Type B pancreatic cell (in vitro differentiated cells): ENCODE measurements at places on chromosomes 3 and 15. TPM values are rescaled to one million over a fixed set of nuclear protein-coding genes. Genes with fewer than 3 reads are reported as not detected.
A peak's percentile ranks its signal among the peaks of the same experiment; 100 is the strongest.

Gene IQSEC1
- 28.5 and 33.1 TPM in 2 replicates for total RNA-seq

Gene ARGFX
- total RNA-seq, result not detected in 2 replicates

Gene POU1F1
- total RNA-seq, result not detected in 2 replicates

Gene COX17
- 28.3 and 32.0 TPM in 2 replicates for total RNA-seq

Gene NR1I2
- 0.65 and 1.4 TPM in 2 replicates for total RNA-seq

Gene C3orf38
- 27.2 and 31.1 TPM in 2 replicates for total RNA-seq

GRCh38 chr15:32679298-32679690 is 37.8 kb downstream of the SCG5 start:
- no peak overlapping the region for H3K27ac ChIP-seq
- H3K4me3 ChIP-seq, result no peak overlapping the region
- H3K4me1 ChIP-seq, result peaks cover 11% of the 10 kb centered on the region
- H3K36me3 ChIP-seq, result no peaks in the 10 kb centered on the region
- no peak for DNase-seq

DNA sequence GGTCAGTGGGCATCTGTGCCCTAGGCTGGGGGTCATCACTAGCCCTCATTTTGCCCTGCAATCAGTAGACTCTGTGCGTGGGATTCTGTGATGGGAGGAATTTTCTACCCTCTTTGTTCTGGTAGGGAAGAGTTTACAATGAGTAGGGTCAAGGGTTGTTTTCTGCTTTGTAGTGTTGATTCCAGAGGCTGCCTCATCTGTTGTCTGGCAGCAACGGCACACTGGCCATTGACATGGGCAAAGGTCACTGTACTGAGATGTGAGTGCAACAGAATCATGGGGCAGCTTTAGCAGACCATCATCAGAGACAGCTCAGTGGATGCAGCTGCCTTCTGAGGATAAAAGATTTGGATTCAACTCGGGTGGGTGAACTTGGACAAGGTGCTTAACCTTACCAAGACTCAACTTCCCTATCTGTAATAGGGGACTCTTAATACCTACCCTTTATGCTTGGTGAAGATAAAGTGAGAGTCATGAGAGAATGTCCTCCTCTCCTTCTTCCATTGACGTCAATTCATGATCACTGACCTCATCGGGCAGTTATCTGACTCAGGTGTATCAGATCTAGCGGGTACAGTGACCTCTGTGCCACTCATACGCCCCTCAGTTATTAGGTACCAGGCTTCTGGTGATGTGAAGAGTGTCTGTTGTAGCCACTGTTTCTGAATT is 127.5 kb downstream of the RPLP1 start:
- H3K36me3 ChIP-seq, result no peaks in the 10 kb centered on the region
- H3K4me1 ChIP-seq, result peaks cover 19% of the 10 kb centered on the region
- H3K4me3 ChIP-seq, result no peak overlapping the region
- no peak overlapping the region for H3K27ac ChIP-seq
- no peak for DNase-seq
- H3K27me3 ChIP-seq, result peaks cover 25% of the 10 kb centered on the region

GRCh38 chr15:67146234-67146633 is 80.8 kb downstream of the SMAD3 start:
- peaks cover 81% of the 10 kb centered on the region for H3K4me1 ChIP-seq
- DNase-seq, result no peak
- peak overlapping the region; percentile 69 for H3K4me3 ChIP-seq

- no peaks in the 10 kb centered on the region for H3K27me3 ChIP-seq
- no peak for DNase-seq
- no peaks in the 10 kb centered on the region for H3K36me3 ChIP-seq
- H3K4me3 ChIP-seq, result no peak overlapping the region
Observed at GRCh38 chr3:85535517-85535916, 576.7 kb downstream of the CADM2 start.

GRCh38 chr3:105786241-105786640 is 82.6 kb downstream of the CBLB start:
- no peak overlapping the region for H3K4me3 ChIP-seq
- H3K27me3 ChIP-seq, result no peaks in the 10 kb centered on the region

DNA sequence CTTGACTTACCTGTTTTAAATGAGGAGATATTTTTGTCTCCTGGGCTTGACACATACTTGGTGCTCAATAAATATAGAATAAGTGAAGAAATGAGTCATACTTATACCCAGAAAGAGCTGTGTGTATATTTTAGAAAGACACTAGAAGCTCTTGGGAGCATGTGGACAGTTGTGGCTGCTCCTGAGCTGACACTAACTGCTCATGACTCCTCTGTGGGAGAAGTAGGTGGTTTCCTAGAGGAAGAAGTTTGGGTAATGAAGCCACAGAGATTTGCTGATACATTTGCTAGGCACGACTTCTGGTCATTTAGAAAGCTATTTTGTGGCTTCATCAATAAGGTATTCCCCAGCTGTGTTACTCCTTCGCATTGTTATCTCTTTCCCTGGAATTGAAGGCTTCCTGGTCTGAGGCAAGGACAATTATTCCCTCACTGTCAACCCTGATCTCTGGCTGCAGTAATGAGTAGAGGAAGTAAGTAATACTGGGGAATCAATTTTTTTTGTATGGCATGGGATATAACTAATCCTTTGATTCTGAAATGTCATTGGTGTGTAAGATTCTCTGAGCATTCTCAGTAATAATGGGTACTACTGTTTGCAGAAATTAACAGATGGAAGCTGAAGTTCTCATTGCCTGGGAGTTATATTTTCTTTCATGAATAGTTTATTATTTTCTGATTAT is 79.6 kb upstream of the DCBLD2 start:
- H3K4me3 ChIP-seq, result no peak overlapping the region
- H3K36me3 ChIP-seq, result no peaks in the 10 kb centered on the region
- no peak for DNase-seq

- H3K36me3 ChIP-seq, result peaks cover 10% of the 10 kb centered on the region
- H3K4me1 ChIP-seq, result peaks cover 18% of the 10 kb centered on the region
- no peaks in the 10 kb centered on the region for H3K27me3 ChIP-seq
Observed at GRCh38 chr3:105518806-105519418, 152.2 kb downstream of the ALCAM start.

GRCh38 chr3:151282921-151283320 is 4.6 kb upstream of the P2RY14 start:
- H3K27me3 ChIP-seq, result no peaks in the 10 kb centered on the region
- H3K4me1 ChIP-seq, result peaks cover 24% of the 10 kb centered on the region
- no peak overlapping the region for H3K4me3 ChIP-seq
- no peak overlapping the region for H3K27ac ChIP-seq
- H3K36me3 ChIP-seq, result no peaks in the 10 kb centered on the region

GRCh38 chr3:8387571-8387970 is 114.1 kb upstream of the LMCD1 start:
- H3K36me3 ChIP-seq, result no peaks in the 10 kb centered on the region
- H3K27me3 ChIP-seq, result peaks cover 2% of the 10 kb centered on the region
- no peak for DNase-seq
- H3K4me1 ChIP-seq, result peaks cover 5% of the 10 kb centered on the region
- H3K27ac ChIP-seq, result no peak overlapping the region
- H3K4me3 ChIP-seq, result no peak overlapping the region

DNA sequence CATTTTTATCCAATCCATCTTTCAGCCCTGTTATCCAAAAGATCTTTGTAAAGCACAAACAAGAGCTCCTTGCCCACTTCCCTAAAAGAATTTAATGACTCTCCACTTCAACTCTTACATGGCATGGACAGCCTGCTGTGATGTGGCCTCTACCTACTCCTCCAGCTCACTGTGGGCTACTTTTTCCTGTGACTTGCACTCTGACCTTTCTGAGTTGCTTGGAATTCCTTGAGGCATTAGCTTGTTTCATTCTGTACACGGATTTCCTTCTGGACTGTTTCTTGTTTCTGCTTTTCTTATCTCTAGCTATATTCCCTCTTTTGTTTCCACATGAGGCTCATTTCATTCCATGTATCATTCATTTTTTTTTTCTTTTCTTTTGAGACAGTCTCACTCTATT is 15.2 kb downstream of the QTRT2 start:
- H3K27me3 ChIP-seq, result no peaks in the 10 kb centered on the region
- no peak for DNase-seq
- H3K27ac ChIP-seq, result peak overlapping the region; percentile 24
- peak overlapping the region; percentile 35 for H3K4me3 ChIP-seq

- peaks cover 23% of the 10 kb centered on the region for H3K4me1 ChIP-seq
- H3K27ac ChIP-seq, result no peak overlapping the region
- no peaks in the 10 kb centered on the region for H3K36me3 ChIP-seq
- DNase-seq, result no peak
- no peaks in the 10 kb centered on the region for H3K27me3 ChIP-seq
Observed at GRCh38 chr3:129535075-129535474, 6.6 kb downstream of the RHO start.

DNA sequence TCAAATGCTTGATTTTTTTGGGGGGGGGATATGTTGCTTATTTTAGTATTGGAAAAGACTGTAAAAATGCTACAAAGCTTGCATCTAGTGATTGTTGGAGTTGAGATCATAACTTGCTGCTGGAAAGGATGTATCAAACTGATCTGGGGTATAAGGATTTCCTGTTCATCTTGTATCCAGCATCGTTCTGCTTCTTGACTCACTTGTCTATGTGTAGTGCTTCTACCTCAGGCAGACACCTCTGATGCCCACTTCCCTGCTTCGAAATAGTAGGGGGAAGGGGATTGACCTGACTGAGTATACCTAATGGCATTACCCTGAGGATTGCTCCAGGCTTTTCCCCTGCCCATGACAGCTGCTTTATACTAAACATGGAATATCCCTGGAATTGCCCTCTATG is 42.7 kb downstream of the STT3B start:
- DNase-seq, result no peak
- H3K27ac ChIP-seq, result no peak overlapping the region
- H3K4me1 ChIP-seq, result peaks cover 14% of the 10 kb centered on the region
- H3K27me3 ChIP-seq, result no peaks in the 10 kb centered on the region
- H3K36me3 ChIP-seq, result peaks cover 36% of the 10 kb centered on the region
- no peak overlapping the region for H3K4me3 ChIP-seq

DNA sequence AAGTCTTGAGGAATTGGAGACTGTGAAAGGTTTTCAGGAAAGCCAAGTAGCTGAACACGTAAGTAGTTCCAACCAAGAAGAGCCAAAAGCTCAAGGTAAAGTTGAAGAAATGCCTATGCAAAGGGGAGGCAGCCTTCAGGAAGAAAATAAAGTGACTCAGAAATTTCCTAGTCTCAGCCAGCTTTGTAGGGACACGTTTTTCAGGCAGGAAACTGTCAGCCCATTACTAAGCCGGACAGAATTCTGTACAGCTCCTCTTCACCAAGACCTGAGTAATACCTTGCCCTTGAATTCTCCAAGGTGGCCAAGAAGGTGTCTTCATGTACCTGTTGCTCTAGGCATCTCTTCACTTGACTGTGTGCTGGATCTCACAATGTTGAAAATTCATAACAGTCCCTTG is 48.6 kb downstream of the CDAN1 start:
- H3K27me3 ChIP-seq, result no peaks in the 10 kb centered on the region
- H3K36me3 ChIP-seq, result peaks cover 5% of the 10 kb centered on the region
- H3K27ac ChIP-seq, result no peak overlapping the region

- H3K27ac ChIP-seq, result no peak overlapping the region
- H3K4me3 ChIP-seq, result no peak overlapping the region
- H3K36me3 ChIP-seq, result no peaks in the 10 kb centered on the region
- H3K27me3 ChIP-seq, result peaks cover 3% of the 10 kb centered on the region
Observed at GRCh38 chr3:31081018-31081662, 186.7 kb upstream of the GADL1 start.

GRCh38 chr3:87805670-87806069 is 253.1 kb downstream of the CGGBP1 start:
- H3K36me3 ChIP-seq, result no peaks in the 10 kb centered on the region
- no peaks in the 10 kb centered on the region for H3K4me1 ChIP-seq
- H3K27me3 ChIP-seq, result peaks cover 7% of the 10 kb centered on the region
- no peak for DNase-seq
- H3K4me3 ChIP-seq, result no peak overlapping the region
- no peak overlapping the region for H3K27ac ChIP-seq

DNA sequence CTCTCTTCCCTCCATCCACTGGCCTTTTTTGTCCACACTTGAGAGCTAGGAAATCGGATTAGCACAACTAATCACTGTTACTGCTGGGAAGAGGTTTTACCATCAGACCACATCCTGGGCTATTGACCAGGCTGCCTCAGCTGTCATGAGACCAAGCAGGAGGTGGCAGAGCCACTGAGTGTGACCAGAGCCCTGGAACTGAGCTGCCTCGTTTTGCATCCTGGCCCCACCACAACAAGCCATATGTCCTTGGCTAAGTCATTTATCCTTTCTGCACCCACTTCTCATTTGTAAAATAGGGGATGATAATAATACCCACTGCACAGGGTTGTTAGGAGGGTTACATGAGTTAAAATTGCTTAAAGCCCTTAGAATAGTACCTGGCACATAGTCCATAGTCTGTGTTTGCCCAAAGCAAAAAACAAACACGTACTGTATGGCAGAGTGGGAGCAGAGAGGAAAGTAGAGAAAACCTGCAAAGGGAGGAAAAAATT is 34.1 kb downstream of the TMEM158 start:
- H3K27me3 ChIP-seq, result peaks cover 7% of the 10 kb centered on the region
- H3K4me3 ChIP-seq, result no peak overlapping the region
- H3K4me1 ChIP-seq, result peaks cover 7% of the 10 kb centered on the region
- H3K36me3 ChIP-seq, result no peaks in the 10 kb centered on the region

DNA sequence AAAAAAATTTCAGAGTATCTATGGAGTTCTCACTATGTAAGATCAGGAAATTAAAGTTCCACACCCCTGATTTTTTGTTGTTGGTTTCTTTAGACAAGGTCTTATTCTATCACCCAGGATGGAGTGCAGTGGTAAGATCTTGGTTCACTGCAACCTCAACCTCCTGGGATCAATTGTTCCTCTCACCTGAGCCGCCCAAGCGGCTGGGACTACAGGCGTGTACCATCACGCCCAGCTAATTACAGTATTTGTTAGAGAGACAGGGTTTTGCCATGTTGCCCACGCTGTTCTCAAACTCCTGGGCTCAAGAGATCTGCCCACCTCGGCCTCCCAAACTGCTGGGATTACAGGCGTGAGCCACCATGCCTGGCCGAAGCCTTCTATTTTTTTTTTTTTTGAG is 12.4 kb downstream of the QRICH1 start:
- DNase-seq, result no peak
- peaks cover 4% of the 10 kb centered on the region for H3K36me3 ChIP-seq
- H3K4me3 ChIP-seq, result no peak overlapping the region
- no peaks in the 10 kb centered on the region for H3K27me3 ChIP-seq

- H3K27me3 ChIP-seq, result peaks cover 3% of the 10 kb centered on the region
- H3K27ac ChIP-seq, result peak overlapping the region; percentile 98
- no peak for DNase-seq
Observed at GRCh38 chr15:50353251-50353974, 1.6 kb downstream of the GABPB1 start.

DNA sequence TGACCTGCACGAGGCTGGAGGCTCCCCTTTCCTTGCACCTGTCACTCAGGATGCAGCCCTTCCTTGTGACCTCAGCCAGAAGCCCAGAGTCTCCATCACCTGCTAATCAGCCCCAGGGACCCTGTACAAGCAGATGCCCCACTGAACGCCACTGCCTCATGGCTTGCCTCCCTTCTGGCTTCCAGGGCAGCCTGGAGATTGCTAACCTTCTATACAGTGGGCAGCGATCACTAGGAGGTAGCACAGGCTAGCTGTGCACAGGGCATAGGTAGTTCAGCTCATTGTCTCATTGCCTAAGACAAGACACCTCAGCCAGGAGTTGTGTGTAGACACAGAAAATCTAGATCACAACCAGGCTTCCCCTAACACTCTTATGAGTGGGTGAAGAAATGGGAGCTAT is 49.3 kb downstream of the SSUH2 start:
- H3K4me1 ChIP-seq, result peaks cover 27% of the 10 kb centered on the region
- H3K36me3 ChIP-seq, result no peaks in the 10 kb centered on the region
- H3K27me3 ChIP-seq, result peaks cover 11% of the 10 kb centered on the region
- no peak for DNase-seq

GRCh38 chr15:62976301-62976881 is 66.2 kb upstream of the TPM1 start:
- H3K4me1 ChIP-seq, result peaks cover 27% of the 10 kb centered on the region
- H3K36me3 ChIP-seq, result no peaks in the 10 kb centered on the region
- peak overlapping the region; percentile 11 for H3K4me3 ChIP-seq
- no peak for DNase-seq
- no peaks in the 10 kb centered on the region for H3K27me3 ChIP-seq

- no peak overlapping the region for H3K4me3 ChIP-seq
- H3K27me3 ChIP-seq, result peaks cover 4% of the 10 kb centered on the region
- no peaks in the 10 kb centered on the region for H3K36me3 ChIP-seq
- H3K4me1 ChIP-seq, result peaks cover 8% of the 10 kb centered on the region
Observed at GRCh38 chr3:108234387-108234957, 12.2 kb upstream of the IFT57 start.
